ENCODE measurements at places on chromosomes 12 and 14.

GRCh38 chr12:122028165-122028904, 6.7 kb downstream of the BCL7A start:
- DNase-seq, result no peak

DNA sequence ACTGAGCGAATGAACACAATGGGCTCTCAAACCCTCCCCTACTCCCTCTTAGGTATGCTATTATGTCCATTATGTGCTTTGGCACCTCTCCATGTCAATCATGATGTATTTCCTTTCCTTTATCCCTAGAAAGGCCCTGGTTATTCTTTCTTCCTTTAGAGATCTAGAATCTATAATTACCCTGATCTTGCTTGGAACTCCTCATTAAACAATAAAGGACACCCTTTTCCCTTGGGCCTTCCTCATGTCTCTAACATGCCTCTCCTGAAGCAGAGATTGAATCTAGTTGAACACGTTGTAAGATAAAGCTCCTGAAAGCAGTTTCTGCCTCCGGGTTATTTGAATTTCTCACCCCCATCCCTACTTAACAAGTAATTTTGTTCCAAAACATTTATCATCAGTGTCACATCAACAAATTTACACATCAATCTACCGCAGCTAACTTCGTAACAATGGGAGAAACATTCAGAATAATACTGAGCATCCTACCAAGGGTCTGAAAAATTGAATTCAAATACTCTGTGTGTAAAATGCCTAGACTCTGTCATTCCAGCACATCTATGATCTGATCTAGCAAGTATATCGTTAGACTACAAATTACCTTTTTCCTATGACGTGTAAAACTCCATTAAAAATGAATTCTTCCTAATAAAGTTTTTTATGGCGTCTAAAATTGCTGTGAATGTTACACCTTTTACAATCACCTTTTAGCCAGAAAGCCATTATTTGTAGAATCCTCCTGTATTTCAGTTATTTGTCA, 5.4 kb downstream of the USP44 start:
- no peak for DNase-seq

DNA sequence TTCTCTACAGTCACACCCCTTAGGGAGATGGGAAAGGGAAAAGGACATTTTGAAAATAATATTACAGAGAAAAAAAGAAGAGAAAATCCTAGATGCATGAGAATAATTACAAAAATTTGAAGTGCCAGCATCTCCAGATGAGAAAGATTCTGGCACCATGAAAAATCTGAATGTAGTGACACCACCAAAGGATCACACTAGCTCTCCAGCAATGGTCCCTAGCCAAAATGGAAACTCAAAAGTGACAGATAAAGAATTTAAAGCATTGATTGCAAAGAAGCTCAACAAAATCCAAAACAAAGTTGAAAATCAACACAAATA, 27.4 kb upstream of the GARIN6 start:
- no peak for DNase-seq

DNA sequence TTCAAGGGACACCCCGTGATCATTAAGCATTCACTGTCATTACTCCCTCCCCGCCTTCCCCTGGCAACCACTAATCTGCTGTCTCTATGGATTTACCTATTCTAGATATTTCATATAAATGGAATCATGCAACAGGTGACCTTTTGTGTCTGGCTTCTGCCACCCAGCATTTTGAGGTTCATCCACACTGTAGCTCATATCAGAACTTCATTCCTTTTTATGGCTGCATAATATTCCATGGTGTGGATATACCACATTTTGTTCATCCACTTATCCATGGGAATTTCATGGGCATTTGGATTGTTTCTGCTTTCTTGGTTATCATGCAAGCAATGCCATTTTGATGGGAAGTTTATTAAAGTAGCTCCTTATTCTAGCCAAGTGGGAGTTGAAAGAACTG, 184.2 kb upstream of the VASH1 start:
- DNase-seq, result no peak

DNA sequence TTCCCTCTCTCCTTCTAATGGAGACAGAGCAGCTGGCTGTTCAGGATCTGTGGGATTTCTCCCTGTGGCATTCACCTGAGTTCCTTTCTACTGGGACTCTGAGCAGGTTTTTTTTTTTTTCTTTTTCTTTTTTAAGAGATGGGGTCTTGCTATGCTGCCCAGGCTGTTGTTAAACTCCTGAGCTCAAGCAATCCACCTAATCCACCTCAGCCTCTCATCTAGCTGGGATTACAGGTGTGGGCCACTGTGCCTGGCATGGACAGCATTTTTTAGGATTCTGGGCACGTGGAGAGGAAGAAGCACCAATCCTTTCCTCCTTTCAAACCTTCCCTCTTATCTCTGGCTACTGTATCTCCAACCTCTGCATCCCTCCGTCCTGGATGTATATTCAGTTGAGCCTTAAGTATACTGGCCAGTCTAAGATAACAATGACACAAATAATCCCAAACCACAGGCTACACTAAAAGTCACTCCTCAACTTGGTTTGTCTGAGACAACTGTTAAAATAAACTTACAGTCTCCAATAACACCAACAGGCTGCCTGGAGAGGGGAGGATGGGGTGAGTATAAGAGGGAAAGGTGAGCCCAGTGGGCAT, 16.4 kb upstream of the CELA1 start:
- no peak for DNase-seq

GRCh38 chr12:124861898-124862676, 1.6 kb downstream of the SCARB1 start:
- DNase-seq, result no peak

DNA sequence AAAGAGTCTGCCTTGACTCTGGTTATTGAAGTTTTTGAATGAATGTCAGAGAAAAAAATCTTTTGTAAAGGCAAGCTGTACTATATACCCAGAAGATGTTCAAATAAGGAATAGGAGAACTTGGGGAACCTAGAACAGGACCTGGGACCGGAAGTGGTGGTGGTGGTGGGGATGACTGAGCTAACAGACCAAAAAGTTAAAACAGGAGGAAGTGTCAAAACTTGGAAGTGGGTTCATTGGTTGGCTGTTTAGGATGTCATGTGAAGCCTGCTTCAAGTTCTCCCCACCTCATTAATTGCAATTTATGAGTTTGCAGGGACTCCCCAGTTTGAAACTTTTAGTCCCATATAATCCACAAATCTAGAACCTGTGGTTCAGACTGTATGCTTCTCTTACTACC, 26.2 kb downstream of the PLXNC1 start:
- no peak for DNase-seq

GRCh38 chr14:78254911-78255461, 84.8 kb downstream of the NRXN3 start:
- no peak for DNase-seq

DNA sequence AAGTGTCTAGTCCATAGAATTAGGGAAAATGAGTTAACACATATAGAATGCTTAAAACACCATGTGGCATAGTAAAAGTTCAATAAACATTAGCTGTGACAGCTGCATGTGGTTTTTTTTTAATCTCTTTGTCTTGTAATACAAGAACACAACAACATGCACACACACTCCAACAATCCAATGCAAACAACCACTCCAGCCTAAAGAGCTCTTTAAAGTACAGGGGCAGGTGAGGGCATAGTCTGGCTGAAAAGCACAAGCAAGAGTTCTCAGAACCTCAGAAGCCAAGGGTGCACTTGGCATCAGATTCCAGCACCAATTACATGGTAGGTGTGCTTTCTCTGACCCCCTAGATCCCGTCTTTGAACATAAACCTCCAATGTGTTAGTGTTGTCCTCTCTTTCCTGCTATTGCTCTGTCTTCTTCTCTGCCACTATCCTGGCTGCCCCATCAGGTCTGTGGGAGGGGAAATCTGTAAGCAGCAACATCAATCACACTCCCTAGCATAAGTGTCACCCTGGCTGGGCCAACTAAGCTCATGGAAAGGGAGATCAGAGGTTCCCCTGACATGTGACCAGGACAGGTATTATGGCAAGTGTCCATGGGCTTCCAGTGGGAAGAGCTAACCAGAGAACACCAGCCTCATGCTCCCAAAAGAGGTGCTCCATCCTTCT, 91.0 kb downstream of the SLC8A3 start:
- DNase-seq, result no peak

- no peak for DNase-seq
These were observed 24.0 kb upstream of the MDM1 start for GRCh38 chr12:68356060-68356695.

DNA sequence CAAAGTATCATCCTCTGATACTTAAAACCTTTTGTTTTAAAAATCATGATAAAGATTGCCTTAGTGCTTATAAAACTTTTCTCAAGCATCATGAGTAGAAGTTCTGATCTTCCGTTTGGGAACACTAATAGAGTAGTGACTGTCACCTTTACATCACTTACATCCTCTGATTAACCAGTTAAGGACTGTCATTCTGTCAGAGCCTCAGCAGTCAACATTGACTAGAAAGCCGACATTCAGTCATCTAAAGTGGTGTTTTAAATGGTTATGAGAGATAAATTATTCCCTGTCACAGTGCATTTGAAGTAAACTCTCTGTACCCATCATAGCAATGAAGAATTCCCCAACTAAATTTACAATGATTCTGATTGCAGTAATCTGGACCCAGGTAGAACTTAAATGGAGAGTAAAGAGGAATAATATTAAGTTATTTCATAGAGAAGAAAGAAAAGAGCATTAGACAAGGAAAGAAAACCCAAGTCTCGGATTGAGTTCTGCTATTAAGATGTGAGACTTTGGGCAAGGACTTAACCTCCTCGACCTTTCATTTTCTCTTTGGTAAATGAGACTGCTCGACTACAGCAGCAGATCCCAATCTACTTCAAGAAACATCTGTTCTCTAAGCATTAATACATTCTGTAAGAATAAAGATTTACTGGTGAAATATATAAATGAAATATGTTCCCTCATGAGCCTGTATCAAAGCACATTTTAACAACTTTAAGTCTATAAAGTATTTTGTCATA, 563.9 kb upstream of the LMO3 start:
- no peak for DNase-seq

- DNase-seq, result no peak
These were observed 7.3 kb upstream of the CACNB3 start for GRCh38 chr12:48810903-48811431.

DNA sequence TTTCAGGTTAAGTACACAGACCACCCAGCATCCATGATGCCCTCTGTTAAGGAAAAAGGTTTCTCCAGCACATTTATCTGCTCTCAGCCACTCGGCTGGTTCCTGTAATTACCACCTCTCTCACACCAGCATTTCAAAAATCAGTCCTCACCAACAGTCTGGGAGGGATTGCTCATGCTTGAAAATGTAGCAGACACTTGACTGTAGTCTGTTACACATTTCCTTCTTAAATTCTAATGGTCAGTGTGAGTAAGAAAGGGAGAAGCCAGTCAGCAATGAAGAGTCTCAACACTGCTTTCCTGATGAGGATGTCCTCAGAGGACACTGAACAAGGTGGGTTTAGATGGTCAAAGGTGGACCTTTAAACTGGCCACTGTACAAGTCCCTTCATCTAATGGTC, 6.0 kb downstream of the ZBTB39 start:
- no peak for DNase-seq

GRCh38 chr12:76583301-76583700, 23.7 kb upstream of the OSBPL8 start:
- no peak for DNase-seq

DNA sequence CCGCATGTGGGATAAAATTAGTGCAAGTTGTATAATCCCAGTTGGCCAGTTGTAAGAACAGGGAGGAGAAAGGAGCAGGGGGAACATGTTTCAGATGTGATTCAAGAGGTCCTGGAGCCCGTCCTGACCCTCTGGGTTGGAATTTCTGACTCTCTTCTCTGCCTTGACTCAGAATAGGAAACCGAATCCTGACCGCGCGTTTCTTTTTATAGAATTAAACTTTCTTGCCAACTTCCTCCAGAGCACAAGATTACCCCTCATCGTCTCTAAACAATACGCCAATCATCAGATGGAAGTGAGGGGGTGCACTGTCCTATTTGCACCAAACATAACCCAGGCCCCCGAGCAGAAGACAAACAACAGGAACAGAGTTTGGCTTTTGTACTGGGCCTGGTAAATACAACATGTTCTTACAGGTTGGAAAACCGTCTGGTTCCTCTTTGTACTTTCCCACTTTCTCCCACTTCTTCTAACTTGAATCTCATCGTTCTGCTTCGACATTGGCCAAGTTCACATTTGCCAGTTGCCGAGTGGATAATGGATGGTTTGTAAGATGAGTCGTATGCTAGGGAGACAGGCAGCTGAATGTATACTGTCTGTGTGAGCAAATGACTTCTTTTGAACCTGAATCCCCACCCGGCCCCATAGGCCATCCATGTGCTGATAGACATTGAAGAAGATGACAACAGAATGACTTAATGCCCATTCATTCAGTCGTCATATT, 42.6 kb upstream of the MED13L start:
- DNase-seq, result no peak

DNA sequence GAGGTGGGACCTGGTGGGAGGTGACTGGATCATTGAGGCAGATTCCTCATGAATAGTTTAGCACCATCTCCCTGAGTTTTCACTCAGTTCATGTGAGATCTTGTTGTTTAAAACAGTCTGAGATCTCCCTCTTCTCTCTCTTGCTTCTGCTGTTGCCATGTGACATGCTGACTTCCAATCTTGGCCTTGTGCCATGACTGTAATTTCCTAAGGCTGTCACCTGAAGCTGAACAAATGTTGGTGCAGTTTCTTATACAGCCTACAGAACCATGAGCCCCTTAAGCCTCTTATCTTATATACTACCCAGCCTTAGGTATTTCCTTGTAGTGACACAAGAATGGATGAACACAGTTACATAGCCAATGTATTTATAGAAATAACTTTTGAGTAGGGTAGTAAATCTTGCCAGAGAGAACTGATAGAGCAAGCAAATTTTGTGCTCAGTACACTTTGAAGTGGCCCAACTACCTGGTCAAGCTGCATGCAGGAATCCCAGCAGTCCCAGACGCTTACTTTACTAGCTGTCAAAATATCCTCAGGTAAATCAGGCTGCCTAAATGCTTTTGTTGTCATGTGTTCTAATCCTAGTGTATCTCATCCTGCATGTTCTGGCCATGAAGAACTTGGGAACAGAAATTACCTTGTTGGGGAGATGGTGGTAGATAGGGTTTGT, 445.6 kb upstream of the MIS18BP1 start:
- DNase-seq, result no peak

DNA sequence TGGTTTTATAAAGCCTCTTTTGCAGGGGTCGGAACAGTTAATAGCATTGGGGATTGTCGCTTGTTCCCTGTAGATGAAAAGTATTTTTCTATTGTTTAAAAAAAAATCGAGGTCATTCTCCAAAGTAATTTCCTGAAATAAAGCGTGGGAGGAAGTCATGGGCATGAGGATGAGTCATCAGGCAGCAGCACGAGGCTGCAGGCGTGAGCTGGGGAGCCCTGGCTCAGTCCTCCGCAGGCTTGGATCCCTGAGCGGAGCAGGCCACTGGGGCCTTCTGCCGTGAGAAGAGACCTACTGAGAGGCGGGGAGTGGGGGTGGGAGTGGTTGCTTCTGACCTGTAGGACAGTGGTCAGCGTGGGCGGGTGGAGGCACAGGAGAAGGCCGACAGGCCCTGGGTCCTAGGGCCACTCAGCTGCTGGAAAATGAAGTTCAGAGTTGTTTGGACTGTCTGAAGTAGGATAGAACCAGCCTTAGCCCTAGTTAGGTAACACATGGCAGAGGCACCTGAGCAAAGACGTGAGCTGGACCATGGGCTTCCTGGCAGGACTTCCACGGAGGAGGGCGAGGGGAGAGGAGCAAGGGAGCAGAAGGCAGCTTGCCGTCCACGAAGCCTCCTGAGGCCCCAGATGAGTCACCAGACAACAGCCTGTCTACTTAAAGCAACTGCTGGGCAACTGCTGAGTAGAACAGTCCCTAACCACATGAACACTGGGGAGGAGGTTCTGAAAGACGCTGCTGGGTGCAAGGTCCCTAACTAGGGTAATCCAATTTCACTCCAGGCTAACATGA, 21.1 kb upstream of the LGALS3 start:
- DNase-seq, result no peak

All from activated naive CD4-positive, alpha-beta T cell (primary cell).